ENCODE measurements at places on chromosomes 6 and 20. TPM values are rescaled to one million over a fixed set of nuclear protein-coding genes. Genes with fewer than 3 reads are reported as not detected.

Gene SPATA25
- 2.6 TPM for total RNA-seq

Gene MOG
- total RNA-seq = not detected

Gene TRAM2
- 13.6 TPM for total RNA-seq

Gene SLC22A23
- total RNA-seq = 2.6 TPM
